ENCODE measurements at places on chromosomes 2 and 18.

DNA sequence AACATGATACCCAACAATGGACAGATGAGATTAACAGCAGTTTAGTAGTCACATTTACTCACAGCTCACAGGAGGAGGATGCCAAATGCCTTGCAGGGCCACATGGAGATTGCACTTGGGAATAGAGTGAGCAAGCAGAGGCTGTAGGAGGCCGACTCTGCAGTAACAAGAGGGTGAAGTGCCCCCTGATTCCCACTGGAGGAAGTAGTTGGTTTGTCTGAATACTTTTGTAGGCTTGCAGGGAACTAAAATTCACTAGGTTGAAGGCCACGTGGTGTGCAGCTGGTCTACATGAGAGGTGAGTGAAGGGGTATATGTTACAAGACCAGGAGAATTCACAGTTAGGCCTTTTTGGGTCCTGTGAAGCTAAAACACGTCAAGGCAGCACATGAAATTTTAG, 419.3 kb upstream of the TNP1 start:
- DNase-seq: no peak

DNA sequence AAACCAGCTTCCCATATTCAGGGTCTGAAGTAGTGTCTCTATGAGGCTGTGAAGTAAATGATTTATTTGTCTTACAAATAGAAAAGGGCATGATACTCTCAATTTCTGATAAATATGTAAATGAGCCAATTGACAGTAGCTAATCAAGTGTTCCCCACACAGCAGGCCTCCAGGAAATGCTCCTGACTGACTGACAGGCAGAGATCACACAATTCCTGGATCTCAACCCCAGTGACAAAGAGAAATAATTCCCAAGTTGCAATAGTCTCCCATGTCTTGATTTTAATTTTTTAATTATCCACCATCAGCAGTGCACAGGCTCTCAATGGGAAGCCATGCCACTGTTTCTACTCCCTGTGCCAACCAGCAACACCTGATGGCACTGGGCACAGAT, 390.4 kb downstream of the SOX11 start:
- no peak for DNase-seq

DNA sequence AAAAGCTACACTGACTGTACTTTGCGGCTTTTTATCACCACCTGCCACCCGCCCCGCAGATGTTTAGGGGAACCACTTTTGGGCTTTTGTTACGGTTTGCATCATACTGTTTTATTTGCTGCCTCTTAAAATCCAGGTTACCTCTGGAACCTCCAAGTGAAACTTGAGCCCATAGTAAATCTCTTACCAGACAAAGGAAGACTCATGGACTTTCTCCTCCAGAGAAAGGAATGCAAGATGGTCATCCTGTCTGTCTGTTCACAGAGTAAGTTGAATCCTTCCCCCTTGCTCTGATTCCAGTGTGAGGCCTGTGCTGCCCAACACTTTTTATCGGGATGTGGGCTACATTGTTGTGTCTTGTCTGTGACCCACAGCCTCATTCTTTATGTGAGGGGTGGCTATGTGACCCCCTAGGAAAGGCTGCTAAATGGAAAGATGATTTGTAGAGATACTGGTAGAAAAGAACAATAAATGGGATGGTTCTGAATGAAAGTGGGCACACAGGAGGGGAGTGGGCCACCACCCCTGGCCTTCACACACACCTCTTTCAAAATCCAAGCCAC, 23.3 kb downstream of the RMC1 start:
- no peak for DNase-seq

- no peak for DNase-seq
Measured at GRCh38 chr2:203918839-203919238, 17.7 kb upstream of the ICOS start.

- DNase-seq: no peak
Measured at GRCh38 chr2:1611886-1612285, 132.4 kb downstream of the PXDN start.

GRCh38 chr2:201887773-201888425, 81.6 kb downstream of the CDK15 start:
- no peak for DNase-seq

DNA sequence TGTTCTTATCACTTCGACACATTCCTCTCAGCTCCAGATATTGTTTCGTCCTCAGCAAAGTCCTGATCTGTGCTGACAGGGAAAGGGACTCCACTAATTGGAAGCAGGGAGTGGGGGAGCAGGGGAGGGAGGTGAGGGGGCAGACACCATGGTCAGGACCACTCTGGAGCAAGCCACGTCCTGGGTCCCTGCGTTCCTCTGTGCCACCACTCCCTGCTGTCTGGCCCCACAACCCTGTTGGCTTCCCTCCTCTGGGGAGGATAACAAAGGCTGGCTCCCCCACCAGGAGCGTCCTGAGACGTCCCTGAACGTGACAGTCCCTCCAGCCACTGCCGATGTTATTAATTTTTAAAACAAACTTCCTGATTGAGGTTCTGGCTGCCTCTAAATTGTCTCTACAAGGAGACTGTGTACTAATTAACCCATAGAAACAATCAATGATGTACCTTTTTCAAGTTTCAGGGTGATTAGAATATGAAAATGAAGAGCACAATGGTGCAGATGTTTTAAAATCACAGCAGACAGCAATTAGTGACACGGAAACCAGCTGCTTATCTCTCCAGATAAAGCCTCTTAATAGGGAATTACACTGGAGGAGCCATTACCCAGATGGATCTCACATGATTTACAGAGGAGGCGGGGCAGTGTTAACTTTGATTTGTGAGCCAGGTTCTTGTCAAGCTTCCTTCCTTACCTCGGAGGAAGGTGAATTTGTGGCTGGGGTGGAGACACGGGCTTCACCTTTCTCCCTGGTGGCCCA, 257.5 kb downstream of the SETBP1 start:
- peak; percentile 87 for DNase-seq

GRCh38 chr2:181949047-181949446, 36.6 kb upstream of the PPP1R1C start:
- DNase-seq: no peak

DNA sequence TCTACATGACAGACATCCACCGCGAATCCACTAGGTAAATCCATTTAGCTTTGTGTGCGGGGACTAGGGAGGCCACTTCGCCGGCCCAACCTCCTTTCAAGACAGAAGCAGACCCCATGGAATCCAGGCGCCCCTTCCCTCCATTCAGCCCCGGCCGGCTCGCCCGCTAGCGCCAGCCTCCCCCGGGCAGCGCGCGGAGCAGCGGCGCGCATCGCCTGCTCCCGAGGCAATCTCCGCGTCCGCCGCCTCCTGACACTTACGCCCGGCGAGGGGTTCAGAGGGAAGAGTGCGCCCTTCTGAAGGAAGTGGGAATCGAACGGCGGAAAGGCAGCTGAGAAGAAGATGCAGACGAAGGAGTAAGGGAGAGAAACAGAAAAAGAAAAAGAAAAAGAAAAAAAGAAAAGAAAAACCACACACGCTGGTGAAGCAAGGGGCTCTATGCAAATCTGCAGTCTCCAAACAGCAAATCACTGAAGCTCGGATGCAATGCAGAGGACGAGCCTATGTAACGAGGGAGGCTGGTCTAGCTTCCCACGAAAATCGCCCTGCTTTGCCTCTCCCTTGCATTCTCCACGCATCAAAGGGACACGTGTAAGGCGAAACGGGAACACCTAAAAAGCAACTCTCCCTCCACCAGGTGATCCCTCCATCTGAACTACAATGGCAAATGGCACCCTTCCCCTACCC, 684.4 kb downstream of the NRXN1 start:
- no peak for DNase-seq

GRCh38 chr2:233288663-233289062, 19.0 kb upstream of the SAG start:
- no peak for DNase-seq
